ENCODE measurements at places on chromosomes 5 and 9.

GRCh38 chr5:94778732-94779131 lies 160.3 kb downstream of the SLF1 start:
- no peak for DNase-seq

- no peak for DNase-seq
Observed at GRCh38 chr9:71042448-71042990, 78.9 kb downstream of the TRPM3 start.

GRCh38 chr9:121350993-121351561 lies 19.0 kb downstream of the STOM start:
- no peak for DNase-seq

GRCh38 chr5:10331341-10331796 lies 22.1 kb upstream of the MARCHF6 start:
- no peak for DNase-seq

Data from neuronal stem cell (in vitro differentiated cells).